ENCODE measurements at places on chromosomes 5 and 9.

DNA sequence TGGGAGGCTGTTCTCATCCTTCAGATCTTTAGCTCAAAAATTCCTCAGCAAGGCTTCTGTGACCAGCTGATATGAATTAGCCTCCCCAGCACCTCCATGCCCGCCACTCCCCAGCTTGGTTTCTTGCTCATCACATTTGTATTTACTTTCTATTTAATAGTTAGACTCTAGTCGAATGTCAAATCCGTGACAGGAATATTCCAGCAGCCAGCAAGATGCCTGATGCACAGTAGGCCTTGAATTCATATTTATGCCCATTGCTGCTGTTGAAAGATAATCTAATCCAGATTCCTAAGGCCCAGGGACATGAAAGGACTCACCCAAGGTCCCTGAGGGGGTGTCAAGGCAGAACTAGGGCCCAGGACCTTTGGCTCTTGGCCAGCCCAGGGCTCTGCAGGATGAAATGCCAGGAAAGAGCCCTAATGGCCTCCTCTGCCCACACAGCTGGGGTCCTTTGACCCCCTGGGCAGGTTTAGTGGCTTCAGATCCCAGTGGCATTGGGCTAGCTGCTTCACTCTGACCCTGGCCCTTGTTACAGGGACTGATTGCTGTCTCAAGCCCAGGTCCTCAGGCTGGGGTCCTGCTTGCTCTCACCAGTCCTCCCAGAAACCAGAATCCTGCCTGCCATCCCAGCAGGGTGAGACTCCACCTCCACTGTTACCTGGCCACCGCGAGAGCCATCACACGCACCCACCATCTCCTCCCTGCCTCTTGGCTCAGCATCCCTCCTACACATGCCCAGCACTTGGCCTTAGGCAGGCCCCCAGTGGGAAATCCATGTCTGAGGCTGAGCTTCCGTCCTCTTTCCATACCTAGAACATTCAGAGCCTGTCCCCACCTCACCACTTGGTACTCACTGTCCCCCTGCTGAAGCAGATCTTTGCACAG lies 7.3 kb downstream of the CSF1R start:
- no peak for DNase-seq

- no peak for DNase-seq
Observed at GRCh38 chr5:161278739-161279660, 267.5 kb downstream of the GABRB2 start.

- DNase-seq = no peak
Observed at GRCh38 chr5:15823398-15823797, 323.4 kb downstream of the FBXL7 start.

GRCh38 chr5:68644971-68645370 lies 429.4 kb downstream of the PIK3R1 start:
- DNase-seq = no peak

DNA sequence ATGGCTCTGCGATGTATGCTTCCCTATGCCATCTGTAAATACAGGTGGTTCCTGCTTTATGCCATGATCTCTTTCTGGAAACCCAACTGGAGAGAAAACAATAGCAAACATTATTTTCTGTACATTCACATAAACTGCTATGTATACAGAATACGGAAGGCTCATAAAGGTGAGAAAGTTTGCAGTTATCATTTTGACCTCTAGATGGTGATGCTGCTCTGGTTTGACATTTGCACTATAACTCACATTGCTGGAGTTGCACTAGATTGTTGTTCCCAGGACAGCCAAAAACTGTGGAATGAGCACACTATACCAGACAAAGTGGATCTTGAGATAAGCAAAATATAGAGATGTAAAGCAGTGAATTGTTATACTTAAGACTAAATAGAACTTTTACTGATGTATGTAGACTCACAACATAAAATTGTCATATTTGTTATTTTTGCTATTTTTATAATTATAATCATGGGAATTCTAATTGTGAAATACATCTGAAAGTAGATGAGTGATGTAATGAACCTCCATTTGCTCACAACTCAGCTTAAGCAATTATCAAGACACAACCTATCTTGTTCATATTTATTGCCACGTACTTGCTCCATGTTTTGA lies 246.5 kb downstream of the PTPRD start:
- peak; percentile 85 for DNase-seq

DNA sequence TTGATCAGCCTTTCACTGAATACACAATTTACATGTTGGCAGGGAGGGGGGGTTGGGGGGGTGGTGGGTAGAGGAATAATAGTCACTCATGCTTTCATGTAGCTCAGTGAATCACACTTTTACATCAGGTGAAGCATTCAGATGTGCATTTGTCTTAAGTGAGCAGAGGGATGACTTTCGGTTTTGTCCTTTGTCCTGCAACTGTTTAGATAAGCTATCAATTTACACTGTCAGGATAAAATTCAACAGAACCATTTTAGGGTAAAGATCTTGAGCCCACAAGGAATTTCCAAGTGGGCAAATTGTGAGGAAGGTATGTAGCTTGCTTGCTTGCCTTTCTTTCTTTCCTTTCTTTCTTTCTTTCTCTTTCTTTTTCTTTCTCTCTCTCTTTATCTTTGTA lies 576.2 kb downstream of the MTRR start:
- no peak for DNase-seq

DNA sequence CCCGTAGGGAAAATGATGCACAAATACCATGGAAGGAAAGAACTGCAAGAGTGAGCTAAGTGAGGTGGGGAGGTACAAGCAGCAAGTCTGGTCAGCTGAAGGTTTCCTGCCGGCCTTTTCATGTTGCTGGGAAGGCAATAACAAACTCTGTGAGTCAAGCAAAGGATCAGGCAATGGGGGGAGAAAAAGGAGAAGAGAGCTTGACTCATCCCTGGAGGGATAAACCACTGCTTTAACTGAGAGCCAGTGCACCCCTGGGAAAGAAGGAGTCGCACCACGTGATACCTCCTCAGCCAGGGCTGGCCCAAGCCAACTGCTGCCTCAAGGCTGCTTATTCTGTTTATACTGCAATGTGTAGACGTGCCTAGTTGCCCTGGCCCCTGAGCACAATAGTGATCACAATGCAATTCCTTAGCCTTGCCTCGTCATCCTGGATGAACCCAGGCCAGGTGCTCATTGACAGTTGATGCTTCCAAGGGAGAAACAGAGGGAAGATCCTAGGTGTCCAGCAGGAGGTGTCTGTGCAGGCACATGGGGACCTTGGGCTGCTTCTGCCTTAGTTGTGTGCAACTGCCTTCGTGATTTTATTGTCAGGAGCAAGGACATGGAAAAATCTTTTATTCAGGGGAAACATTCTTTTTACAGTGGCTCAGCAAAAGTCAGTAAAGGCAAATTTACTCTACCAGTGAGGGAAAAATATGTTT lies 203.0 kb upstream of the TUT7 start:
- DNase-seq = no peak

GRCh38 chr9:113220467-113221002 lies 542 bp downstream of the FKBP15 start:
- no peak for DNase-seq

- DNase-seq = peak; percentile 68
Observed at GRCh38 chr5:90709323-90710155, 150.9 kb downstream of the ADGRV1 start.

- no peak for DNase-seq
Observed at GRCh38 chr9:127149463-127150390, 27.3 kb upstream of the ANGPTL2 start.

- DNase-seq = no peak
Observed at GRCh38 chr9:72443855-72444254, 77.6 kb upstream of the TMC1 start.

GRCh38 chr5:132714456-132715307 lies 22.7 kb downstream of the KIF3A start:
- DNase-seq = no peak

GRCh38 chr9:135033487-135033886 lies 54.0 kb upstream of the OLFM1 start:
- DNase-seq = no peak

DNA sequence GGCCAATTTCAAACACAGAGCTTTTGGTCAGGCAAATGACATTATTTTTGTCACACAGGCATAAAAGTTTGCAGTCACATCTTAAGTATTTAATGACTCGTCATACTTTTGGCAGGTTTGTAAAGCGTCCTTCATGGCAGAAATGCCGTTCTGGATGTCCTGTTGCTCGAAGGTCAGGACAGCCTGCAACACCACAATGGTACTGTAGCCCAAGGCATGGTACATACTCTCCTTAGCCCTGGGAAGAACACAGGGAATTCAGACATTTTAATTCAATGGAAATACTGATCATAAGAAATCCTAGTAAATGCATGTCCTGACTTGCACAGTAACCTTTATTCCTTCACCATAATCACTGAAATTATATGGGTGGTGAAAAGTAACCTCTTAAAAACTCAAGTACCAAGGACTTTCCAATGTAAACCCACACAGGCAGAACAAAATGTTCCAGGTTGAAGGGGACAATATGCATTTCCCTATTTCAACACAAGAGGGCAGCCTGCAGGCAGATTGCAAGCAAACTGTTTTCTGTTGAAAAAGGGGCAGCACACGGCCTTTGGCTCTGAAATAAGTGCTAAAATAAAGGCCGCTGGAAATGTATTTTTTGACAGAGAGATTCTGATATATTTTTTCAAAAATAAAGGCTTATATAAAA lies 95.7 kb downstream of the TTC39B start:
- DNase-seq = peak; percentile 89

GRCh38 chr5:164203581-164204225 lies 698.3 kb downstream of the MAT2B start:
- DNase-seq = peak; percentile 44

DNA sequence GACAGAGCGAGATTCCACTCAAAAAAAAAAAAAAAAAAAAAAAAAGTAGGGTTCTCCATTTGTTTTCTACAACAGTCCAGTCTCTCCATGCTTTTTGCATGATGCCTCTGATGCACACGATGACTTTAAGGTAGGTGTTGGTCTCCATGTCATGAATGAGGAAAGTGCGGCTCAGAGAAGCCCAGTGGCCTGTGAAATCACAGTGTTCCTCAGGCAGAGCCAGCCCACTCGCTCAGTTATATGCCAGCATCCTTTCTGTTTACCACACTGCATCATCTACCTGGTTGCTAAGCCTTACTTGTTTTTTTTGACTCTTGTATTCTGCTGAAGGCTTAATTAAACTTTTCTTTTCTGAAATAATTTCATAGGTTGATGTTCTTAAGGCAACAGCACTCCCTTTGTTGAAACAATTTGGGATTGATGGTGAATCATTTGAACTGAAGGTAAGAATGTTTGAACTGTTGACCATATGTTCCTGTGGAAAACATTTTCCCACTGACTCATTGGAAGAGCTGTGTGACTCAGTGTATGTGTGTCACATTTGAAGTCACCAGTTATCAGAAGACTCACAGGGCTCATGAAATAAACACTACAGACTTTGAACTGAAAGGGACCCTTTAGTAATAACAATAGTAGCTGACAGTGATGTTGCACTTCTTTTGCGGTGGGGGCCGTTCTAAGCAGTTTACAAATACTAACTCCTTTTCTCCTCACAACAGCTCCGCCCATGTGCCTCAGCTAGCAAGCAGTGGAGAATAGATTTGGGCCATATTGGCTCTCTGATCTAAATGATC lies 40.2 kb downstream of the RCL1 start:
- no peak for DNase-seq

DNA sequence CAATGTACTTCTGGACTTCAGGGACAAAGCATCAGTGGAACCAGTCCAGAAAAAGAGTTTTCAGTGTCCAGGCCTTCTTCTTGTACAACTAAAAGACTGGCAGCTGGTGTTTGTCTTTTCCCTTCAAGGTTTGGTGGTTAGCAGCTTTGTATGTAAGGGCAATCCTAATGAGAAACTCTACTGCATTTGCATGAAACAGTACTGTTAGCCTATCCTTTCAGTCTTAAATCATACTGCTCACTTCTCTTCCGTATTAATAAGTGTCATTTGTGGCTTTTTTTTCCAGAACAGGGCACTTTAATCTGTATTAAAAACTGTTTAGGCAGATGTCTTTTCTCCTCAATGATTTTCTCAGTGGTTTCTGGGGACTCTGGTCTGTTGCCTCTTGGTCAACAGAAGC lies 48.9 kb downstream of the FAM174A start:
- DNase-seq = peak; percentile 3

- DNase-seq = no peak
Observed at GRCh38 chr9:86979657-86980056, 32.4 kb upstream of the GAS1 start.

DNA sequence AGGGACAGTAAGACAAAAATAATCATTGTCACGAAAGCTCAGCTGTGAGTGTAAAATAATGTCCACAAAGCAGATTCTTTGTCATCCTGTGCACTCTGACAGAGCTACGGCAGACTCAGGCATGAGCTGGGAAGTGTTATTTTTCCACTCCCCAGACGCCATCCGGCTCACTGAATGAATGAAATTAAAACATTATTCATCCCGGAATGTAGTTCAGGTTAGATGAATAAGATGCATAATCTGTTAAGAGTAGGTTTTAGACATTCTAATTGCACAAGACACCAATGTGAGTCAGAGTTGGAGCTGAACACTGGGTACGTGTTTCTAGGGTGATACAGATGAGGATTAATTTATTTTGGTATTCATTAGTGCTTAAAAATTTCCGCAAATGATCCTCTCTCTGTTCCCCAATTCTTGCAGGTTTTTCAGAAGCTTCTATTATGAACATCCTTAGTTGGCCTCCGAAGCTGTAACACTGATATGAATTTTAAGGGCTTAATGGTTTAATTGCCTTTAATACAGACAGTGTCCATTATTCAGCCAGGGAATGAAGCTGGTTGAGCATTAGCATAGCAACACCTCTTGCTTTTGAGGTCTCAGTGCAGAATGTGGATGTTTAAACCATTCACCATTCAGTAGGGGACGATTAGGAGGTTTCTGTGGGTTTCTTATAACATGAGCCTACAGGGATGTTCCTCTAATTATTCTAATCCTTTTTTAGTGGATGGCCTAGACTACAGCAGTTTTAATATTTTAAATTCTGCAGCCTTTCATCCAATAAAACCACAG lies 65.6 kb upstream of the FRRS1L start:
- DNase-seq = peak; percentile 5

- no peak for DNase-seq
Observed at GRCh38 chr5:40547994-40548575, 131.6 kb upstream of the PTGER4 start.

- peak; percentile 39 for DNase-seq
Observed at GRCh38 chr5:96226941-96227552, 206.0 kb downstream of the PCSK1 start.

- DNase-seq = no peak
Observed at GRCh38 chr5:134600600-134600999, 32.0 kb downstream of the SAR1B start.

- no peak for DNase-seq
Observed at GRCh38 chr9:18848657-18849056, 184.4 kb downstream of the SAXO1 start.
